ENCODE measurements at places on chromosomes 3 and 15.

- no peak for DNase-seq
Observed at GRCh38 chr15:61499376-61499775, 270.3 kb upstream of the RORA start.

- DNase-seq = no peak
Observed at GRCh38 chr3:52880474-52880873, 16.9 kb downstream of the STIMATE start.

DNA sequence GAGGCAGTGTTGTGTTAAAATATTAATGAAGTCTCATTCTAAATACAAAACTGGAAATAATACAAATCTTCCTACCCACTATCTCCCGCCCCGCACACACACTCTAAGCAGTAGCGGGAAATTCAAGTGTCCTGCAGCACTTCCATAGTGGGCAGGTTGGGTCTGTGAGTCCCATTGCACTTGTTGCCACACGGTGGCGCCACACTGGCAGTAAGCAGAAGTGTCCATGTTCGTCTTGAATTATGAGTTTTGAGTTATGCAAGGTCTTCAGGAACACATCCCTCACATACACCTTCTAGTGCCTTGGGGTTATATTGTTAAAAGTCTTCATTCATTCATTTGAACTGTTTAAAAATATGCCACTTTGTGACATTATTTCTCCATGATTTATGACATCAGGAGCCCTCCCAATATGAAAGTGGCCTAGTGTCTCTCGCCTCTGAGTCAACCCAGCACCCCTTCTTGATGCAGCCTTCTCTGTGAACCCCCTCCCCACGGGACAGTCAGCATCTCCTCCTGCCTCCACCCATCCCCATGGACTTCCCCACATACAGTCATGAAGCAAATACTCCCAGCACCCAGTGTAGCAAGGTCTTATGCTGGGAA, 17.6 kb upstream of the CCDC174 start:
- peak; percentile 43 for DNase-seq

DNA sequence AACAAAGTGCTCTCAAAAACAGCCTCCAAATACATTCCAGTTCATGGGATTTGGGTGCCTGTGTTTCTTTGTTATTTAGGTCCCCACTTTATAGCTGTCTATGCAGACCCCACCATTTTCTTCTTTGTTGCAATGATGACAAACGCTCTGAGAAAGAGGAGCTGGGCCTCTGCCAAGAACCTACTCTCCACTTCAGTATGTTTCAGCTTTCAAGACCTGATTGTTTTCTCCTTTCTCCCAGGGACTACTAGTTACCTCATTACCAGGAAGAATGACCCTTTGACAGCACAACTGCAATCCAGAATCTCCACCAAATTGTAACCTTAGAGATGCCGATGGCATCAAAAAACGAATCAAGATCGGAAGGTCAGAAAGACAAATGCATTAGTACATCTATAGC, 236.8 kb downstream of the MEIS2 start:
- no peak for DNase-seq

DNA sequence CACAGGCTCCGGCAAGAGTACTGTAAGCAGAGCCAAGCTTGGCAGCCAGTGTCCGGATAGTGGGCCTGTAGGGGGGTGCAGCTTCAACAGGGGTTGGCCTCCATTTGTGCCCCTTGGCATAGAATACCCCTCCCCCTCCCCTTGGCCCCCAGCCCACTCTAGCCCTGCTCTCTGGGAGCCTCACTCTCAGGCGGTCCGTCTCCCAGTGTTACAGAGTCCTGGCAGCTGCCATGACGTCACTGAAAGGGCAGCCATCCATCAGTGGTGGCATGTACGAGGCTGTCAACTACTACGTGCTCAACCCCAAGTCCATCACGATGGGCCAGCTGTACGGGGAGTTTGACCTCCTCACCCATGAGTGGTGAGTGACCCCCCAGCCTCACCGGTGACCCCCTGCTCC, 50.4 kb downstream of the DNAH1 start:
- no peak for DNase-seq

DNA sequence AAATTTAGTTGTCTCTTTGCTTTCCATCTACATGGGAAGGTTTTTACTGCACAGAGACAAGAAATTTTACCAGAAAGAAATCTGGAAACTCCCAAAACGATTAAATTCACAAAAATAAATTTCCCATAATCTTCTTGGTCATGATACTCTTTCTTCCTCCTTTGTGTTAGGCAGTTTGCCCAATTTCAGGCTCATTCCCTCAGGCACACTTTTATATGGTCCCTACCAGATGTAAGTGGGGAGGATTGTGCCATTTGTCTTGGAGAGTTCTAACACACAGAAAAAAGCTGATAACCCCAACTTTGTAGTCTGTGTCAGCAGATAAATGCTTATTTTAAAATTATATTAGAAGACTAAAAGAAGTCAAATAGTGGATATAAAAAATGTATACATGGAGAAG, 49.1 kb upstream of the CCDC50 start:
- no peak for DNase-seq

- DNase-seq = peak; percentile 49
Observed at GRCh38 chr15:72110355-72110754, 7.6 kb downstream of the MYO9A start.

GRCh38 chr3:71671216-71671845, 53.9 kb downstream of the EIF4E3 start:
- peak; percentile 53 for DNase-seq

DNA sequence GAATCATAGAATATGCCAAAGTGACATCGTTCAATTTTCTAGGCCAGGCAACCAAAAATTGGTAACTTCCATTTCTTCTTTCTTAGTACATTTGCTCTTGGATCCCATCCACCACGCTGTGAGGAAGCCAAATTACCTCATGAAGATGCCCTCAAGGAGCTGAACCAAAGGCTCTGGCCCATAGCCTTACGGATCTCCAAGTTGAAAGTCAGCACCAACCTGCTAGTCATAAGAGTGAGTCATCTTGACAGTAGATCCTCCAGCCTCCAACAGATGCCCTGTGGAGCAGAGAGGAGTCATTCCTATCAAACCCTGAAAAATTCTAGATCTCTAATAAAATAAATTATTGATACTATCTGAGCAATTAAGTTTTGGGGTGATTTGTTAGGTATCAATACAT, 322.5 kb upstream of the COL8A1 start:
- DNase-seq = peak; percentile 23

GRCh38 chr3:111517801-111518200, 24.2 kb upstream of the CD96 start:
- DNase-seq = no peak

DNA sequence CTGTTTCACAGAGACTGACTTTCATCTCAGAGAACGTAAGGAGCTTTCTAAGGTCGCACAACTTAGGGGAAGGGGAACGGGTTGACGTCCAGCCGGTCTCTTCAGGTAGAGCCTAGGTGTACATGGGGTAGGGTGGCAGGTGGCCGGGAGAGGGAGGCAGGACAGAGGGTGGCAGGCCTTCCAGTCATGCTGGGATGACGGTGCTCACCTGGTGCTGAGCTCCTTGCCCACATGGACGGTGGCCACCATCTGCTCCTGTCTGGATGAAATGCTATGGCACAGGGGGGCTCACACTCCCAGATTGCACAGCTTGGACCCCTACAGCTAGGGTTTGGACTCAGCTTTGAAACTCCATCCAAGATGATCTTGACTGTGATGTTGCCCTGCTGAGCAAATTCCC, 144.5 kb downstream of the ATP10A start:
- no peak for DNase-seq

GRCh38 chr15:66985653-66986052, 79.7 kb upstream of the SMAD3 start:
- no peak for DNase-seq

GRCh38 chr3:123683505-123684154, 98.8 kb upstream of the HACD2 start:
- DNase-seq = peak; percentile 28

DNA sequence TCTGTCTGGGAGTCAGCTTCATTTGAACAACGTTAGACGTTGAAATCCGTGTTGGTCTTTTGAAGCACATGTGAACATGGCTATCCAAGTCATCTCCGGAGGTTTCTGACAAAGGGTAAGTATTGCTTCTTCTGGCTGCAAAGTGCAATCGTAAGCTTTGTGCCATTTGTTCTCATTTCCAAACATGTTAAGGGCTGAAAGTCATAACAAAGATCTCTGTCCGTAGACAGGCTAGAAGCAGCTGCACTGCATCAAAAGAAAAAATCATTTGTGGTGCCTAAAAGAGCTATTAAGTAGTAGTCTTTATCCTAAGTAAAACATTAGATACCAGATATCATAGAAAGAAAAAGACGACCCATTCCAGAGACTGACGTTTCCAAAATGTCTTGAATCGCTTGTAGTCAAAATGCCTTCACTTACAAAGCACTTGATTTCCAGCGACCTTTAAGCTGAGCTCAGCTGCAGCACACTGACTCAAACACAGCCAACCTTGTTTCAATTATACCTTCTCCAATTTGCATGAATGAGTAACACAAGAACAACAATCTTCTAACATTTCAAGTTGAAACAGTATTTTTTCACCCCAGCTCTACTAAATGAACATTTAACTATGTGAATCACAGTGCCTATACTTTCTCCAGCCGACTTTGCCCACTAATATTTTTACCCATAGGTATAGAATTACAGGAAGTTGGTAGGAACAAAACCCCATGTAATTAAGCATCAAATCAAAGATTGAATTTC, 76.6 kb downstream of the NEDD4 start:
- peak; percentile 81 for DNase-seq

DNA sequence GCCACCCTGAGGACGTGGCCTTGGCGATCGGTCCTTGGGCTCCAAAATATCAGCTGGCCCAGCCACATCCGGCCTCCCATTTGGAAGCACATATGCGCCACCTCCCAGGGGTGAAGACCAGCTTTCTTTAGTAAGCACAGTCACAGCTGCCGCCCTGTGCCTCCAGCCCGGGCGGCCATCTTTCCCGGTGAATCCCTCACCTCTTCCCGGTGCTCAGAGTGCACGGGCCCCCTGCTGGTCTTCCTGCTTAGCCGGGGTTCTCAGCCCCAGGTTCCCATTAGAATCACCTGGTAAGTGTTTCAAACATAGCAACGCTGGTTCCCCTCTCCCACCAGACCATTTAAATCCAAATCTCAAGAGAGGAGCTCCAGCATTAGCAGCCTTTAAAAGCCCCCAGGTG, 232.2 kb downstream of the VPS13C start:
- no peak for DNase-seq

GRCh38 chr3:64417816-64418215, 192.6 kb upstream of the PRICKLE2 start:
- peak; percentile 62 for DNase-seq

DNA sequence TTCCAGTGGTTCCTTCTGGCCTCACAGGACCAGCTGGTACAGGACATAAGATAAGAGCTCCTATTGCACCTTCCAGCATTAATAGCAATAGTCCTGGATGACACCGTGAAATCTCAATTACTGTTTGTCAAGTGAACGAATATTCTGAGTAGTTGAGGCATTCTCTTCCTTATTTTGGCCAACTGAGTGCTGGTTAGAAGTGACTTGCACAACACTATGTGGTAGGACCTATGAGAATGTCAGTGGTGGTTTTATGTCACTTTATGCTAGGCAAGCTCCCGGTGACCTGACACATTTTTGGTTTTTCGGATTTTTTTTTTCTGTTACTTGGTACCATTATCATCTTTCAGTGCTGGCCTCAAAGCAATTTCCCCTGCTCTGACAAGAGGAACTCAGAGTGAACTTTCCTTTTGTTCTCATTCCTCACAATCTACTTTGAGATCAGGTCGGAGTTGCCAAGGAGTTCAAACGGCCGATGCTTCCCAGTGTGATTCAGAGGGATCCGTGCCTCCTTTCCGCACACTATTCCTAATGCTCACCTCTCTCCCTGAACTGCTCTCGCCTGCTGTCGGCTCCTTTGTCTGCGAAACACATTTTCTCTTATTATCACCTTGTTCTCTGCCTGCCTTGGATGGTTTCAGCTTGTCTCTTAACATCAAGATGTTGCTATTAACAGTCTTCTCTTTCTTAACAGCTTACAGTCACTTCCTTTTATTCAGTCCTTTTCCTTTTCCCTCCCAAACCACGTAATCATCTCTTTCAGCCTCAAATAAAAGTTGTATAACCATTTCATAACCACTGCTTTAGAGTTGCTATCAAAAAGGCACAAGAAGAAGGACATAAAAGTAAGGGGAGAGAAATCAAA, 35.8 kb downstream of the QTRT2 start:
- DNase-seq = no peak

DNA sequence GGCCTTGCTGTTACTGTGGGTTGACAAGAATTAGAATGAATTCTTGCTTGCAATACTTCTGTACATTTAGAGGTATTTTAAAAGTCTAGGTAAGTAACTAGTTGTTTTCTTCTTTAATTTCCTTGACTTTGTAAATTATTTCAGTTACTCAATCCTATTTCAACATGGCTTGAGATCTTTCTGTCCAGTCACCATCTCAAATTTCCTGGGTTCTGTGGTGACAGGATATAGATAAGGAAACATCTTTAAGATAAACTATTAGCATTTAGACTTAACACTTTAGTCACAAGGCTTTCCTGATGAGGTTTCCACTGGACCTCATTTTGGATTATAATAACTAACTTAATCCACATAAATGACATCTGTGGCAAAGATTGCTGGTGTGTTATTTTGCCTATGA, 195.9 kb upstream of the DPH6 start:
- DNase-seq = no peak

GRCh38 chr15:90838139-90838538, 30.2 kb upstream of the FURIN start:
- DNase-seq = no peak

- peak; percentile 79 for DNase-seq
Observed at GRCh38 chr3:8757551-8758518, 11.6 kb downstream of the OXTR start.

- DNase-seq = no peak
Observed at GRCh38 chr3:46021516-46021915, 5.8 kb downstream of the XCR1 start.

DNA sequence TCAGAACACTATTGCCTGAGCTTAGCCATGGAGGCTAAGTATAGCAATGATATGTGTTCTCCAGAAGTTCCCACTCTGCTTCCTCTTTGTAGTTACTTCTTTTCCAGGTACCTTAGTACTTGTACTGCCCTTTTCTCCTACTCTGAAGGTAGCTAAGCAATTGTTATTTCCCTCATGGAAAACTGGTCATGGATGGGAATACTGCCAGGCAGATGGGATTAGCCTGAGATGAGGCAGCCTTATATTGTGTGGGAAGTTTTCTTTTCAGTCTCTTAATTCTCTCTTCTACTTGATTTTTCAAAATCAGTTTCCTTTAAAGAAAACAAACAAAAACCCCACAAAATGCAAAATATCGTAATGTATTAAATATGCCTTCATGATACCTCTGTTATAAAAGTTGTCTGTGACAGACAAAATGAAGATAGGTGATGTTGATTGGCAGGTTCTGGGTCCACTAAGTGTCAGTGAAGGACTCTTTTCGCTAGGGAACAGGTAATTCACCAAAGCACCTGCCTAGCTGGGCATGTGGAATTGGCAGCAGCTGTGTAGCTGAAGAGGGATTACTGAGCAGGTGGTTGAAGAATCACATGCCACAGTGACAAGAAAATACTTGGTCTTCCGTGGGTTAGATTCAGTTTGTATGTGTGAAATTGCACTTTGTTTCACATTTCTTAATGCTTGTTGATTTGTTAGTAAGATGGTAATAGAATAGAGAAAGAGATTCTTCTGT, 4.1 kb downstream of the ZNF609 start:
- DNase-seq = no peak

- DNase-seq = peak; percentile 98
Observed at GRCh38 chr3:124558991-124559845, 171.0 kb upstream of the UMPS start.
